ENCODE measurements at places on chromosomes 11 and 22. TPM values are rescaled to one million over a fixed set of nuclear protein-coding genes. Genes with fewer than 3 reads are reported as not detected.

Gene TMPRSS6
- not detected for total RNA-seq

Gene LRRC4C
- total RNA-seq = 1.5 TPM

Gene PVALB
- not detected for total RNA-seq

Gene JAML
- total RNA-seq = 2.6 TPM

Gene HBB
- 111 TPM for total RNA-seq

Gene CHRM1
- total RNA-seq = not detected

Gene CEP126
- 7.2 TPM for total RNA-seq

Gene MMP13
- not detected for total RNA-seq

Gene CAPN5
- total RNA-seq = 5.7 TPM

Gene EIF3F
- 157 TPM for total RNA-seq

Gene TAGLN
- 1,307 TPM for total RNA-seq

Gene FIBIN
- total RNA-seq = 9.9 TPM

Gene HBE1
- total RNA-seq = not detected

Gene CCDC116
- total RNA-seq = 0.34 TPM

Gene POTEH
- not detected for total RNA-seq

Gene LDHAL6A
- total RNA-seq = 0.20 TPM

Gene OR8D4
- total RNA-seq = not detected

Gene SLC22A6
- total RNA-seq = not detected

Gene CST6
- total RNA-seq = 1.2 TPM

Gene FAM227A
- 1.2 TPM for total RNA-seq

Gene LYVE1
- 97.7 TPM for total RNA-seq

Gene SLC1A2
- total RNA-seq = 1.3 TPM

Gene SLC22A9
- total RNA-seq = not detected

Gene APOL5
- total RNA-seq = not detected

Gene ZNF280B
- total RNA-seq = 1.4 TPM

Gene KRTAP5-11
- not detected for total RNA-seq

Gene IMMP1L
- 28.2 TPM for total RNA-seq

Gene PDE3B
- 18.6 TPM for total RNA-seq
